NK-92 treated with Interleukin-12 subunit alpha and Interleukin-12 subunit beta, amount 100 ng/mL, for 24 hours (cell line): ENCODE measurements at places on chromosomes 6 and 20.

DNA sequence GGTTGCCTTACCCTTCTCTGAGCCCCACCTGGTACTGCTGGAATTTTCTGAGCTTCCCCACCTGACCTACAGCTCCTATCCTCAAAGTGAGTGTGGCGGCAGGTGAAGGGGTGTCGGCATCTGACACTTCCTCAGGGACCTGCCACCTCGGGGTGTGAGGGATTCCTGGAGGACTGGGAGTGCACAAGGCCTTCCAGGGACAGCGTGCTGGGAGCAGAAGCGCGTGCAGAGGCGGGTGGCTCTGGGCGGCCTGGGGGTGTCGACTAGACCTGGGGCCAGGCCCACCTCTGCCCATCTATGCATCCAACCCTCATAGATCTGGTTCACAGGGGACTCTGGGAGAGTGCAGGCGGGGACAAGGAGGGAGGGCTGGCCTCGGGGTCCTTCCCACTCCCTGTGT, 7.8 kb downstream of the DLGAP4 start:
- DNase-seq = no peak

- no peak for DNase-seq
Observed at GRCh38 chr20:25053255-25054031, 4.5 kb downstream of the ACSS1 start.

DNA sequence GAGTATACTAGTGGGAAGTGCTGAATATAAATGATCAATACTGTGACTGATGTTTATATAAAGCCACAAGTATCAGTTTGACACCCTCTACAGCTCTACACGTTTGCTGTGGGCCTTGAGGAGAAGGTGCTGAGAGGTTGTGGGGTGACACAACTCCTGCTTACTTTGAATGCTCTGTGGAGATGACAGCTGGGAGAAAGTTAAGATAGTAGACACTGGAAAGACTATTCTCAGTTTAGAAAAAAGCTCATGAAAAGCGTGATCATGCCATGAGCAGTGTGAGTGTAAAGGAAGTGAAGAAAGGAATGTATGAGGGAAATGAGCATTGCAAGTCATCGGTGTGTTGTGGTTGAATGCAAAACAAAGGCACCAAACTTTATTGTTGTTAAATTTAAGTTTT, 215.8 kb downstream of the UTRN start:
- DNase-seq = no peak

GRCh38 chr20:21569586-21569985, 55.7 kb upstream of the NKX2-2 start:
- no peak for DNase-seq

DNA sequence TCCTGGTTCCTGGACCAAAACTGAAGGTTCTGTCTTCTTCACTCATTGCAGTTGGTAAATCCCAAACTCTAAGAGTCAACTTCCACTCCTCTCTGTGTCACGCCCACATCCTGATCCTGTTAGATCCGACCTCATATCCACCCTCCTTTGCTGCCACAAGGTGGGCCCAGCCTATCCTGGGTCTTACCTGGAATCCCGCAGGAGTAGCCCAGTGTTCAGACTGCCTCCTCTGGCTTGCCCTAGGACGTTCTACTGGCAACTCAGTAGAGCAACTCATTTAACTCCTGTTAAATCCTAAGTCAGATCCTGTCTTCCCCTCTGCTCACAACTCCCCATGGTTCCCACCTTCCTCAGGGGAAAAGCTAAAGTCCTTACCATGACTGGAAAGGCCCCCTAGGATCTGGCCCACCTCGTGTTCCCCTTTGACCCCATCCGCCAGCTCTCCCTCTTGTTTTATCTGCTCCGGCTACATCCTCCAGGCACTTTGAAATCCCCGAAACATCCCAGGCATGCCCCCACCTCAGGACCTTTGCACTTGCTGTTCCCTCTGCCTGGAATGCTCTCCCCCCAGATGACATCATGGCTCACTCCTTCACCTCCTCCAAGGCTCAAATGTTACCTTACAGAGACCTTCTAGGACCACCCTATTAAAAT, 43.9 kb downstream of the TFEB start:
- no peak for DNase-seq

DNA sequence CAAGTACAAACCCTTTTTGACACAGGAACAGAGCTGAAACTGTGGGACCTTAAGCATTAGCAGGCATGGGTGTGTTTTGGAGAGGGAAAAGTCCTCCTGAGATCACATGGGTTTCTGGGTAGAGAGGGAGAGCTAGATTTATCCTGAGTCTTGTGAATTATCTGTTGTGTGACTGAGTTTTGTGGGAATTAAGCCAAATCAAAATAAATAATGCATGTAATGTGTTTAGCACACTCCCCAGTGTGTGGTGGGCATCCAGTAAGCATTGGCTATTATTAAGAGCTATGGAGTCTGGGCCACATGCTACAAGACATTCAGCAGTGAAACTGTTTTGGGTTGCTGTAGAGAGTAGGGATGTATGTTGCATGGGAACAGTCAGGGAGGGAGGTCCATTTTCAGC, 75.3 kb upstream of the JAG1 start:
- no peak for DNase-seq

GRCh38 chr6:57127763-57128162, 37.8 kb downstream of the ZNF451 start:
- no peak for DNase-seq

DNA sequence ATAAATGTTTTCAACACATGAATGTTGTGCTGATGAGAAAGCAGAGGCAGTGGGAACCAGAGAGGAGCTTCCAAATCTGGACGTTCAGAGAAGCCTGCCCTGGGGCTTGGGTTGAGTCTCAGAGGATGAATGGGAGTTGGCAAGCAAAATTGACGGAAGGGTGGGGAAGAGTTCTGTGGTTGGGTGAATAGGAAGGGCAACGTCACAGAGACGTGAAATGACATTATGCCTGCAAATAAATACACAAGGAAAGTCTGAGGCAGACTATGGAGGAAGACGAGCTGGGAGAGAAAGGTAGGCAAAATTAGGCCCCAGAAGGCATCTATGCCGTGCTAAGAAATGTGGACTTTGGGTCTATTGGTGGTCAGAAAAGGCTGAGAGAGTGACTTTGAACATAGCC, 25.2 kb upstream of the SGK1 start:
- DNase-seq = no peak

DNA sequence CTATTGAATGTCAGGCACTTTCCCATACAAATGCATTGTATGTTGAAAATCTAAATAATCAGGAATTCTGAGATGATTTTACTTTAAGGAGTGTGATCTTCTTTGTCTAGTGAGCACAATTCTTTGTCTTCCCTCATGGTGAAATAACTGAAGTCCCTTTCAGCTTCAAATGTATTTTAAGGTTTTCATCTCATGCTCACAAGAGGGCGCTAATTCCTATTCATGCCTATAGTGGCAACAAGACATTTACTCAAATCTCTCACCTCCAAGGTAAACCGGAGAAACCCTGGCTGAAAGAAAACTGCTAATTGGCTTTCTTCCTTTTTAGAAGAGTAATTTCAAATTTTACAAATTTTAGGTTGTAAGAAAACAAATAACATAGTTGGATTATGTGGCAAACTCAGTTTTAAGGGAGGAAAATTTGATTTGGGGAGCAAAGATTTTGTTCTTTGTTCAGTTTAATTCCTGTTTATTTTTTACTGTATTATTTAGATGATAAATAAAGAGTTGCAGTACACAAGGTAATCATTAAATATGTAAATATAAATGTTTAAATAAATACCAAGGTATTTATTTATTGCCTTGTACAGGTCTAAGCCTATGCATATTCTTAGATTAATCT, 69.1 kb downstream of the SLC35F1 start:
- no peak for DNase-seq

GRCh38 chr6:5619249-5619648, 357.9 kb downstream of the FARS2 start:
- peak; percentile 19 for DNase-seq

DNA sequence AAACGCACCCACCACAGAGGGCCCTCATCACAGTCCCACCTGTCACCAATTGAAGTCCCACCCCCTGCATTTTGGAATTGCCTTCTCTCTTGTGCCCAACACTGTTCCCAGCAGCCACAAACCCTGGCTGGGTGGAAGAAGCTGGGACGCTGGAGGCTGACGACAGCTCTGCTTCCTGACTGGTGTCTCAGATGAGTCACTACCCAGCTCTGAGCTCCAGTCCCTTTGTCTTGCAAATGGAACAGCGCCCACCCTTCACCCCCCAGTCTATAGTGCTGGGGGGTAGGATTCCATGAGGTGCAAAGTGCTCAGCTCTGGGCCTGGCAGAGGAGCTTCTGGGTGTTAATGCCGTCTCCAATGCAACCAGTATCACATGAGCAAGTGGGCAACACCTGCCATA, 85.3 kb downstream of the DLGAP4 start:
- DNase-seq = no peak

GRCh38 chr20:1166948-1167720, 17.6 kb downstream of the TMEM74B start:
- no peak for DNase-seq
